ENCODE measurements at places on chromosomes 2 and 18.

GRCh38 chr2:183070942-183071844, 7.4 kb upstream of the DUSP19 start:
- DNase-seq: no peak

- DNase-seq: no peak
Observed at GRCh38 chr2:152588998-152589397, 128.3 kb downstream of the PRPF40A start.

GRCh38 chr2:230644356-230644935, 68.2 kb upstream of the CAB39 start:
- DNase-seq: no peak

GRCh38 chr2:1969701-1970015, 225.3 kb upstream of the PXDN start:
- DNase-seq: no peak

DNA sequence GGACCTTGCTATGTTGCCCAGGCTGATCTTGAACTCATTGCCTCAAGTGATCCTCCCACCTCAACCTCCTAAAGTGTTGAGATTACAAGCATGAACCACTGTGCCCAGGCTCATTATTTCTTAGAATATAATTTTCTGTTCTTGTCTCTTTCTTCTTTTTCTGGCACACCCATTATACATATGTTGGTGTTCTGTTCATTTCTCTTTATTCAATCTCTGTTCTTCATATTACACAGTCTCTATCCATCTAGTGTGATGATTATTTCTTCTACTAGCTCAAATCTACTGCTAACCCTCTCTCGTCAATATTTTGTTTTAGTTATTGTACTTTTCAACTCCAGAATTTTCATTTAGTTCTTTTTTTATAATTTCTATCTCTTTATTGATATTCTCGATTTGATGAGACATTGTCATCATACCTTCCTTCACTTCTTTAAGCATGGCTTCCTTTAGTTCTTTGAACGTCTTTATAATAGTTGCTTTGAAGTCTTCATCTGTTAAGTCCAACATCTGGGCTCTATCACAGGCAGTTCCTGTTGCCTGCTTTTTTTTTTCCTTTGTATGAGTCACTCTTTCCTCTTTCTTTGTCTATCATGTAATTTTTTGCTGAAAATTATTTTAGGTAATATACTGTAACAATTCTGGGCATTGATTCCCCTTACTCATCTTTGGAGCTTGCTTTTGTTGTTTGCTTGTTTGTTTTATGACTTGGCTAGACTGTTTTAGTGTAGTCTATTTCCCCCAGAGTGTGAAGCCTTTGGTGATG, 196.4 kb upstream of the NABP1 start:
- no peak for DNase-seq

DNA sequence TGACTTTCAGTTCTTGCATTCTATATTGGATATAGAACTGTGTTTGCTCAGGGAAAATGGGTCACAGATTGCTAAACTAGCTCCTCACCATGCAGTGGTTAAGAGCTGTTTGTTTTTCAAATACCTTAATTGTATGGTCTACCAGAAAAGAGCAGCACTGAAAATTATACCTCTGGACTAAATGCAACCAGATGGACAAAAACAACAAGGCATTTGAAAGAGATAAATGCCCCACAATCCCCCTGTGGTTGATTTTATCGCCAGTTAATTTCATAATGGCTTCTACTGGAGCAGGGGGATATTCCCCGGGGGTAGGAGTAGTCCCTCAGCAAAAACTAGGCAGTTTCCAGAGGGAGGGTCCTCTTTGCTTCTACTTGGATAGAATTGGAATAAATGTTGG, 267.9 kb upstream of the TNP1 start:
- no peak for DNase-seq

DNA sequence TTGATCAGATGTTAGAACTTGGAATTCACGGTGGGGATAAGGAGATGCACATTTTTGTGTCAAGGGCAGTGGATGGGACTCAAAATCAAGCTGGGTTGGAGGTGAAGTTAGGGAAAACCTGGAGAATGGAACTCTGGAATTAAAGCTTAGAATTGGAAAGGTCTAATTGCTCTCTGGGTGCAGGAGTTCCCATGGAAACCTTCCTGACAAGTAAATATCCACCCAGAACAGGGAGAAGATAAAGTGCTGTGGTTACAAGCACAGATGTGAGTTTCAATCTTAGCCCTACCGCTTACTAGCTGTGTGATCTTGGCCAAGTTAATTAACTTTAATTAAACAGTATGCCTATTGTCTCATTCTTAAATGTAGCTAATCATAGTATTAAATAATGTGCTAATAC, 71.3 kb upstream of the TCF7L1 start:
- DNase-seq: no peak

DNA sequence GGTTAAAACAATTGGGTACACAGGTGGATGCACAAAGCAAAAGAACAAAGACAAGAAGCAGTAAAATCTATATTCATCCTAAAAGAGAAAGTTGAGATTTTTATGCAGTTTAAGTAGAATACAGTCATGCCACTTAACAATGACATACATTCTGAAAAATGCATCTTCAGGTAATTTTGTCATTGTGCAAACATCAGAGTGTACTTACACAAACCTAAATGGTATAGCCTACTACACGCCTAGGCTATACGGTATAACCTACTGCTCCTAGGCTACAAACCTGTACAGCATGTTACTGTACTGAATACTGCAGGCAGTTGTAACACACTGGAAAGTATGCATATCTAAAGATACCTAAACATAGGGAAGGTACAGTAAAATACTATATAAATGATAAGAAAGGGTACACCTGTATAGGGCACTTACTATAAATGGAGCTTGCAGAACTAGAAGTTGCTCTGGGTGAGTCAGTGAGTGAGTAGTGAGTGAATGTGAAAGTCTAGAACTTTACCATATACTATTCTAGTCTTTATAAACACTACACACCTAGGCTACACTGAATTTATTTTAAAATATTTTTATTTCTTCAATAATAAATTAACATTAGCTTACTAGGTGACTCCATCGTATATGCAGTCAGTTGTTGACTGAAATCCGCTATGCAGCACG, 132.9 kb downstream of the BARD1 start:
- DNase-seq: no peak

- no peak for DNase-seq
Observed at GRCh38 chr2:46490521-46491141, 11.3 kb downstream of the TMEM247 start.

GRCh38 chr2:236575510-236575909, 5.9 kb downstream of the ACKR3 start:
- DNase-seq: no peak

- no peak for DNase-seq
Observed at GRCh38 chr2:197877038-197877437, 72.6 kb downstream of the PLCL1 start.
